ENCODE measurements at places on chromosomes 7 and 10. TPM values are rescaled to one million over a fixed set of nuclear protein-coding genes. Genes with fewer than 3 reads are reported as not detected.

GRCh38 chr7:76267107-76267893 lies 35.2 kb upstream of the HSPB1 start:
- no peak overlapping the region for H3K27ac ChIP-seq
- H3K27me3 ChIP-seq: peaks cover 5% of the 10 kb centered on the region
- H3K4me1 ChIP-seq: peaks cover 9% of the 10 kb centered on the region
- no peaks in the 10 kb centered on the region for H3K36me3 ChIP-seq

Gene LRRC27
- total RNA-seq: 39.0 TPM

DNA sequence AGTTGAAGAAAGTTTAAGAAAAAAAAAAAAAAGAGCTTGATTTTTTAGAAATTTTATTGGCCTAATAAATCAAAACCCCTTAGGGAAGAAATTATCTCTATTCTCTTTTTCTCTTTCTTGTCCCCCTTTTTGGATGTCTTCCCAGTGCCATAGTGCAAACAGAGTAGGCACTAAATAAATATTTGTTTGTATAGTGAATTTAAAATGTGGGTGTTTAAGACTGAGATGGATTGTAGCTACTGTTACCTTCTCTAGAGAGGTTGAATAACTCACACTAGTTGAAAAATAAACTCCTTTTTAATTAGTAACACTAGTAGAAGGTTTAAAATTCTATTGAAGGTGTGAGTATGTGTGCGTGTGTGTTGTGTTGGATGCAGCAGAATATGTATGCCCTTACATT lies 783.8 kb downstream of the NXPH1 start:
- H3K36me3 ChIP-seq: no peaks in the 10 kb centered on the region
- H3K4me1 ChIP-seq: no peaks in the 10 kb centered on the region
- no peak overlapping the region for H3K4me3 ChIP-seq
- no peak overlapping the region for H3K27ac ChIP-seq

Gene KIAA1217
- 59.7 TPM for total RNA-seq

DNA sequence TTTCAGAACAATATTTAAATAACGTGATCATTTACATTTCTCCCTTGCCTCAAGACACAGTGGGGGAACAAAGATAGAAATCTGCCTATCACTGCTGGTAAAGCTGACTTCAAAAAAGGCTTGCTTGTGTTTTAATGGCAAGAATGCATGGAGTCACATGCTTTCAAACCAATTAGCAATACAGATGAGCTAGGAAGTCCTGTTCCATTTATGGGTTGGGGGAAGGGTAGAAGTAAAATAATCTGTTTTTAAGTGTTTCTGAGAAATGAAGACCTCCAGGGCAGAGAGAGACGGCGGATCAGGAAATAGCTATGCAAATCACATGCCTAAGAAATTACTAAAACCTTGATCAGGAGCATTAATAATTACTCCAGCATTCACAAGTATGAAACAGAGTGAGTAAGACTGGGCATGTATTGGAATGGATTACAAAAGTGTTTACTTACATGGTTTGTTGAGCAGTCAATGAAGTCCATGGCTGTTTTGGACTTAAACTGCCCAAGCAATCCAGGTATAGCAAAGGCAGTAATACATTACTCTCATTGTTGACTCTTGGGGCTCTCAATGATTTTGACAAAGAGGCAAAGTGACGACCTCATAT lies 142.0 kb downstream of the ARID5B start:
- H3K4me3 ChIP-seq: no peak overlapping the region
- no peaks in the 10 kb centered on the region for H3K36me3 ChIP-seq
- no peaks in the 10 kb centered on the region for H3K27me3 ChIP-seq
- DNase-seq: no peak
- H3K4me1 ChIP-seq: peaks cover 62% of the 10 kb centered on the region
- no peak overlapping the region for H3K27ac ChIP-seq

DNA sequence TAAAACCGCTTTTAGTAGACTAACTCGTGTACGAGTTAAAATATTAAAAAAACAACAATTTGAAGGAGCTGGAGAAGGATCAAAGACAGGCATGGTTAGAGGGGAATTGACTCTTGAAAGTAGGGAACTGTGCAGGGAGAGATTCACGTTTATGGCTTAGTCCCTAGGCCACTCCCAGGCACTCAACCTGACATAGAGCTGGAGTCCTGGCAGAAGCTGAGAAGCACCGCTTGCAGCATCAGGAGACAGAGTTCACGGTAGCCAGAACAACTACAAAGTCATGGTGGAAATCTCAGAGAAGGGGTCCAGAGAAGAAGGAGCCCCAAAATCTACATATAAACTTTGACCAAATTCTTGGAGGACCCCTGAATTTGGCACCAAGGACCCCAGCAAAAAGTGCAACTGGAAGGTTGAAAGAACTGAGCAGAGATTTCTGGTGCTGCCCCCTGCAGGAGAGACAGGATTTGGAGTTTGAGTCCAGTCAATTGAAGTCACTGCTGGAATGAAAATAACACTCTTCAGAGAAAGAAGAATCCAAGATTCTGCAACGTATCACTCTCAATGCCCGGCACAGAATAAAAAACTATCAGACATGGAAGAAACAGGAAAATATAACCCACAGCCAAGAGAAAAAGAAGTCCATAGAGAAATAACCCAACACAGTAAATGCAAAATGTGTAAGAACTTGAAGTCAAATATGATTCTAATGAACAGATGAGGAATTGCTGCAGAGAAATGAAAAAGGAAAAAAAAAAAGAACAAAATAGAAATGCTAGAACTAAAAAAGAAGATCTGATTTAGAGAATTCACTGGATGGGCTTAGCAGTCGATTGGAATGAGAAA lies 493.3 kb upstream of the PODXL start:
- no peak overlapping the region for H3K27ac ChIP-seq
- DNase-seq: no peak
- H3K27me3 ChIP-seq: no peaks in the 10 kb centered on the region
- H3K4me1 ChIP-seq: no peaks in the 10 kb centered on the region
- no peaks in the 10 kb centered on the region for H3K36me3 ChIP-seq

GRCh38 chr10:89242840-89243568 lies 8.6 kb downstream of the LIPA start:
- no peaks in the 10 kb centered on the region for H3K27me3 ChIP-seq
- H3K27ac ChIP-seq: no peak overlapping the region
- H3K4me3 ChIP-seq: no peak overlapping the region

DNA sequence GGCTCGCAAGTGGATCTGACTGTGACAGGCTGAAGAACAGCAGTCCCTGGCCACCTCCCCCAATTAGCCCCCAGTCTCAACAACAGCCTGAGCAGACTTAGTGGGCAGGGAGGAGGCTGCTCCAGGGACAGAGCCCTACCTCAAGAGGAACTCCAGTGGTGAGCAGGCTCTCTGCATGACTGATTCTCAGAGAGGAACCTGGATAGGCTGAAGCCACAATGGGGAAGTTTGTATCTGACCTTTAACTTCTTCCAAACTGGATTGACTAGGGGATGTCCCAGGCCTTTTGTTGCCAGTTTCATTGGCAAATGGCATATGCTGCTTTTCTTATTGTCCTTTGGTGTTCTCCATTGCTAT lies 93.0 kb downstream of the ARHGAP22 start:
- no peaks in the 10 kb centered on the region for H3K36me3 ChIP-seq
- no peaks in the 10 kb centered on the region for H3K27me3 ChIP-seq
- no peak overlapping the region for H3K27ac ChIP-seq
- H3K4me3 ChIP-seq: no peak overlapping the region

Gene GAD2
- total RNA-seq: not detected

- H3K4me3 ChIP-seq: no peak overlapping the region
- no peak for DNase-seq
- H3K27me3 ChIP-seq: no peaks in the 10 kb centered on the region
- peaks cover 8% of the 10 kb centered on the region for H3K4me1 ChIP-seq
Measured at GRCh38 chr10:80153460-80153859, 20.9 kb downstream of the PLAC9 start.

Gene CYP2C8
- total RNA-seq: 1.4 TPM

DNA sequence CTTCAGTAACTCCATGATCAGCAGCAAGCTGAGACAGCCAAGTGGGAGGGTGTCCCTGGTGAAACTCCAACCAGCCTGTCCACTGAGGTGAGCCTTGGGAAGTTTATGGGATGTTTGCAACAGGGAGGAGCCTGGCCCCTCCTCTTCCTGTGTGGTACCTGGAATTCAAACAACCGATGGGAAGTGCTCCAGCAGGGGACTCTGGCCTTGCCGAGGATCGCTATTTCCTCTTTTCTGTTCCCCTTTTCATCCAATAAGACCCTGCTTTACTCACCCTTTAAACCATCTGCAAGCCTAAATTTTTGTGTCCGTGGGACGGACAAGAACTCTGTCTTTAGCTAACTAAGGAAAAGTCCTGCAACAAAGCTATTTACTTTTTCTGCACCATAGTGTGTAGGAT lies 491.1 kb upstream of the ZMIZ1 start:
- H3K4me1 ChIP-seq: peaks cover 12% of the 10 kb centered on the region
- no peaks in the 10 kb centered on the region for H3K36me3 ChIP-seq
- no peaks in the 10 kb centered on the region for H3K27me3 ChIP-seq
- no peak for DNase-seq

- no peaks in the 10 kb centered on the region for H3K36me3 ChIP-seq
- no peak overlapping the region for H3K4me3 ChIP-seq
- peaks cover 84% of the 10 kb centered on the region for H3K4me1 ChIP-seq
- DNase-seq: no peak
Measured at GRCh38 chr10:72244573-72245038, 28.5 kb upstream of the ASCC1 start.

GRCh38 chr10:131310142-131310541 lies 1.4 kb downstream of the TCERG1L start:
- DNase-seq: no peak

DNA sequence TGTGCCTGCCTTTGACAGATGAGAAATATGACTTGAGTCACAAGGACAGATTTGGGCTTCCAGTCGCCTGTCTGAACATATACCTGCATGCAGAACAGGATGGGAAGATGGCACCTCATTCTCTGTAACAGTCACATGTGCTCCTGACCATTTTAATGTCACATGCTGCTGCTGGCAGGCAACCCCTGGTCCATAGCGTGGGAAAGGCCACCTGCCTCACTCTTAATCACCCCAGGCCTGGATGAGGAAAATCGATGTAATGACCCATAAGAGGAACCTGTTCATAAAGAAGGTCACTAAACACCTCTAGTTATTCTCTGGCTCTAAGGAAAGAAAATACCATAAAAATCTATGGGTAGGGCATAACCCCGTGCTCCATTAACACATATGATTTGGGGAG lies 110.2 kb downstream of the GFRA1 start:
- no peaks in the 10 kb centered on the region for H3K27me3 ChIP-seq
- H3K27ac ChIP-seq: no peak overlapping the region
- no peaks in the 10 kb centered on the region for H3K4me1 ChIP-seq
- no peak for DNase-seq
- no peak overlapping the region for H3K4me3 ChIP-seq

Gene SYT15
- 26.9 TPM for total RNA-seq

GRCh38 chr10:80068270-80068669 lies 10.2 kb upstream of the TMEM254 start:
- no peaks in the 10 kb centered on the region for H3K27me3 ChIP-seq
- no peak for DNase-seq
- H3K36me3 ChIP-seq: no peaks in the 10 kb centered on the region
